ENCODE measurements at places on chromosomes 7 and 10. TPM values are rescaled to one million over a fixed set of nuclear protein-coding genes. Genes with fewer than 3 reads are reported as not detected.

DNA sequence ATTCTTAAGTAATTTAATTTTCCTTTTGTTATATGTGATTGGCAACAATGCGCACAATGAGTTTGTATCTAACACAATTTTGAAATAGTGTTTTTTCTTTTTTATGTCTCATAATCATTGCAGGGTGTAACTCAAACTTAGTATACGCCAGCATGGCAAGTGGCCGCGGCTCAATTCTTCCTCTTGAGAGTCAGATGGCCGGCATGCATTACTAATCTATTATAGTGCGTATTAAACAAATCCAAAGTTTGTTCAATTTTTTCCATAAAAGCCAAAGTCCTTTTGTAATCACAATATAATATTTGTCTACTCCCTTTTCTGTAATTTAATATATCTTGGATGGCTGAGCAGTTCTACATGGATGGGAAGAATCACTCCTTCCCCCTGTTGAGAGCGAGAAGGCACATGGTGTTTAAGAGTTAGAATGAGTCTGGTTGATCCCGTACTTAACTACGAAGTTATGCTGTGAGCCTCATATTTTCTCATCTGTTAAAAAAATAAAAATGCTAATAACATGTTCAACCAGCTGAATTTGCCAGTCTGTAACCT is 12.7 kb downstream of the EPDR1 start:
- no peak for DNase-seq

SPDYE2B gene
- total RNA-seq, result not detected

CPN1 gene
- total RNA-seq, result not detected

- no peak for DNase-seq
These were observed 2.4 kb upstream of the EGR2 start for GRCh38 chr10:62818426-62819011.

AZGP1 gene
- not detected for total RNA-seq

KDM7A gene
- total RNA-seq, result 0.47 TPM

- DNase-seq, result peak; percentile 87
These were observed at the start of gene SRGN for GRCh38 chr10:69087590-69088470. Gene SRGN (plus strand): TSS chr10:69088103. CDS start chr10:69088158, 55 bp downstream.

C10orf62 gene
- 0.38 TPM for total RNA-seq

DNA sequence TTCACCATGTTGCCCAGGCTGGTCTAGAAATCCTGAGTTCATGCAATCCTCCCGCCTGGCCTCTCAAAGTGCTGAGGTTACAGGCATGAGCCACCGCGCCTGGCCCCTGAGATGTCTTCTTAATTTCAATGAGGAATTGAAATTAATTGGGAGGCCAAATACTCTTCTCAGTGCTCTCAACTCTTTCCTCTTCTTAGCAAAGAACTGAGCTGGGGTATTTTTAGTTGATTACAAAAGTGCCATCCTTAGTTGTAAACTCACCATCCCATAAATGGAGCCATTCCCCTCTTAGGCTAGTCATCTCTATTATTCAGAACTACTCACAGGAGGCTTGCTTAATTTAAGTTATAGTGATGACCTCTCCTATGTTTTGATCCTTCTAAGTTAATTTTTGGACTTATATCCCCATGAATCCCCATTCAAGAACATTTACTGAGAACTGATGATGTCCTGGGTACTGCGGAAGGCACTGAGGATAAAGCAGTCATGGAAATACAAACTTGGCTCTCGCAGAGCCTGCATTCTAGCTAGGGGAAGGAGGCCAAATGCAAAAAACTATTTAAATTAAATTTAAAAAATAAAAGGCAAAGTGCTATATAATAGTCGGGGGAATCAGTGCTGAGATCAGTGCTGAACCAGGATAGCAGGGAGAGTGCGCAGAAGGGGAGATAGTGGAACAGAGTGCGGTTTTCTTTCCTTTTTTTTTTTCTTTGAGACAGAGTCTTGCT is 145.3 kb downstream of the SFMBT2 start:
- DNase-seq, result no peak

HOXA11 gene
- 1.2 TPM for total RNA-seq

DNA sequence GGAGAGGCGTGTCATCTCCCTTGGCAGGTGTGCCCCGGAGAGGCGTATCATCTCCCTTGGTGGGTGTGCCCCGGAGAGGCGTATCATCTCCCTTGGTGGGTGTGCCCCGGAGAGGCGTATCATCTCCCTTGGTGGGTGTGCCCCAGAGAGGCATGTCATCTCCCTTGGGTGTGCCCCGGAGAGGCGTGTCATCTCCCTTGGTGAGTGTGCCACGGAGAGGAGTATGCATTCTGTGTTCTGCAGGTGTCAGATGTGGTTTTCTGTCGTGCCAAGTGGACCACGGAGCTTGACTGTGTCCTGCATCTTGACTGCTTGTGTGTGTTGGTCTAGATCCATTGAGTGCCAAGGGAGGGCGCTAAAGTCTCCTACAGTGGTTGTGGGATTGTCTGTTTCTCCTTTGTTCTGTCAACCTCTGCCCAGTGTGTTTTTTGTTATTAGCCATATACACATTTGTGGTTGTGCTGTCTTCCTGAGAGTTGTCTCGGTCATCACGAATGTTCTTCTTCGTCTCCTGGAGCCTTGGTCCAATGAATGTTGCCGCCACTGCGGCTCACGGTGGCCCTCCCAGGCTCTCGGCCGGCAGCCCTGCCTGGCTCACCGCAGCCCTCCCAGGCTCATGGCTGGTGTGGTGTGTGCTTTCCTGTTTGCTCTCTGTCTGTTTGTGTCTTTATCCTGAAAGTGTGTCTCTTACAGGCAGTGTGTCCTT is 96.8 kb downstream of the INPP5A start:
- DNase-seq, result no peak

TMEM196 gene
- total RNA-seq, result not detected

GRCh38 chr7:157684157-157684908 is 347.5 kb downstream of the DNAJB6 start:
- DNase-seq, result no peak

- no peak for DNase-seq
These were observed 116.5 kb downstream of the GRM3 start for GRCh38 chr7:86760236-86760635.

GRCh38 chr7:117127585-117128168 is 174.4 kb downstream of the ST7 start:
- DNase-seq, result peak; percentile 58

GRCh38 chr7:91280604-91281003 is 16.4 kb downstream of the FZD1 start:
- no peak for DNase-seq
